Activated effector memory CD4-positive, alpha-beta T cell treated with anti-CD3 and anti-CD28 coated beads, Interleukin-2, amount 50 U/mL, for 16 hours (primary cell): ENCODE measurements at places on chromosomes 3 and 15.

DNA sequence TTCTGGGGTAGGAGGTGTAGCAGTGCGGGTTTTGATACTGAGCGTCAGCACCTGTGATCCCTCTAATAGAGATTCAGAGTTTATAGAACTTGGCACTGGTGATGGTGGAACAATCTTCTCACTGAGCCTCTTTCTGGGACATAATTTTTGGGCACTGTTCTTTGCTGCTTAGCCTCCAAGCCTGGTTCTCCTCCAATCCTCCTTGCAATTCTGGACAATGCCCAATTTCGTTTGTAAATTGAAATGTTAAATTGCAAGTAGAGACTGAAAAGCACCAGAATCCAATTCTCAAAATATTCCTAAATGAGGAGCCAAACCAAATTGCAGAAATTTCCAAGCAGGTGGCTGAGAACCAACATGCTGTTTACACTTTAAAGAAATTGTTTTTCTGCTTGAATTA is 149.8 kb upstream of the ABI3BP start:
- no peak for DNase-seq

DNA sequence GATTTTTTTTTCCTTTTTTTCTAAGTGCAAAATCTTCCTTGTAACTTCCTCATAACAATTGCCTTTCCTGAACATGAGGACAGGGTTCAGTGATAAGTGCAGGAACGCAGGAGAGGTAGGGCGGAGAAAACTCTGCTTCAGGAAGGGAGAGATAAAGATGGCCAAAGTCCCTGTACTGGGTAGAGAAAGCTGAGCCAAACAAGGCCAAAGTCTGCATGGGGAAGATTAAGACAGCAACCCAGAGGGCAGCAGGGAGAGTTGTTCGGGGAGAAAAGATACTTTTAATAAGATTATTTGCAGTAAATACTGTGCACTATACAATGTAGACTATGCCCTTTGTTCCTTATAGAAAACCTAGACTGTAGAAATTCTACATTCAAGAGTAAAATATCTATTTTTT is 55.4 kb upstream of the LRRFIP2 start:
- no peak for DNase-seq

GRCh38 chr3:190546881-190547510 is 33.1 kb downstream of the IL1RAP start:
- no peak for DNase-seq

GRCh38 chr3:43024181-43024885 is 45.2 kb downstream of the GASK1A start:
- no peak for DNase-seq

GRCh38 chr3:115806501-115806900 is 183.2 kb downstream of the GAP43 start:
- no peak for DNase-seq

DNA sequence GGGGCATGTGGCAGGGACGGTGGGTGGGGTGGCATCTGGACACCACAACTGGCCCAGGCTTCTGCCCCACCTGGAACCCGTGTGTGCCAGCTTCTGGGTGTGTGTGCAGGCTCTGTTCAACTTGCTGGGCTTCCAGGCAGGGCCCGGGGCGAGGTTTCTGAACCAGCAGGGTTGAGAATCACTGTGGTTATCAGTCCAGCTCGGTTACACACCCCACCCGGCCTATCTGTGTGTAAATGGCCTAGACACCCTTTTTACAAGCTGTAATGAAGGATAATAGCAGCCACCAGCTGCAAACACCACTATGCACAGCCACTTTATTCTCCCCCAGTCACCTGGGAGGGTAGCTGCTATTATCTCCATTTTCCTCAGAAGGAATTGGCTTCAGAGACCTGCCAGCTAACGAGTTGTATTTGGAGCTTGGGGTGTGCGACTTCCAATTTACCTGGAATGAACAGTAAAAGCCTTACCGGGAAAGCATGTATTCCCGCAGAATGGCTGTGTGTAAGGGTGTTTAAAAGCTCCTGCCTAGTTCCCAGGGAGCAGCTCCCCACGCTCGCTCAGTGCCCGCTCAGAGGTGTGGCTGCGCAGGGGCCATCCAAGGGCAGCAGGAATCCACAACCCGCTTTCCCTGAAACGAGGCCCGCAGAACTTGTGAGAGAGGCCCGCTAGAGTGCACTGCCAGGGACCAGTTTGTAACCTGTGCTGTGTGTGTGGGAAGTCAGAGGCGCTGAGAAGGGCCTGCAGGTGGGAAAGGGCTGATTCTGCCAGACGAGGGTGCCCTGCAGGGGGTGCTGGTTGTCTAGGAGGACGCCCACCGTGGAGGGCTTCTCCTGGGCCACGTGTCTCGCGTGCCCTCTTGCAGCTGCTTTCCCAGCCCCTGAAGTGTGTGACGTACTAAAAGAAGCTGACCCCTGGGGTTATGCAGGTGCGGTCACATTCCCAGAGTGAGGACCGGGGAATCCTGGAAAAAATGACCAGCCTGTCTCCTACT is 83.5 kb downstream of the C3orf70 start:
- no peak for DNase-seq
